ENCODE measurements at places on chromosomes 11 and 22.

GRCh38 chr11:107836851-107837250, 21.7 kb downstream of the SLC35F2 start:
- DNase-seq = peak; percentile 17

GRCh38 chr11:67671211-67671520, 3.3 kb downstream of the ALDH3B2 start:
- DNase-seq = no peak

DNA sequence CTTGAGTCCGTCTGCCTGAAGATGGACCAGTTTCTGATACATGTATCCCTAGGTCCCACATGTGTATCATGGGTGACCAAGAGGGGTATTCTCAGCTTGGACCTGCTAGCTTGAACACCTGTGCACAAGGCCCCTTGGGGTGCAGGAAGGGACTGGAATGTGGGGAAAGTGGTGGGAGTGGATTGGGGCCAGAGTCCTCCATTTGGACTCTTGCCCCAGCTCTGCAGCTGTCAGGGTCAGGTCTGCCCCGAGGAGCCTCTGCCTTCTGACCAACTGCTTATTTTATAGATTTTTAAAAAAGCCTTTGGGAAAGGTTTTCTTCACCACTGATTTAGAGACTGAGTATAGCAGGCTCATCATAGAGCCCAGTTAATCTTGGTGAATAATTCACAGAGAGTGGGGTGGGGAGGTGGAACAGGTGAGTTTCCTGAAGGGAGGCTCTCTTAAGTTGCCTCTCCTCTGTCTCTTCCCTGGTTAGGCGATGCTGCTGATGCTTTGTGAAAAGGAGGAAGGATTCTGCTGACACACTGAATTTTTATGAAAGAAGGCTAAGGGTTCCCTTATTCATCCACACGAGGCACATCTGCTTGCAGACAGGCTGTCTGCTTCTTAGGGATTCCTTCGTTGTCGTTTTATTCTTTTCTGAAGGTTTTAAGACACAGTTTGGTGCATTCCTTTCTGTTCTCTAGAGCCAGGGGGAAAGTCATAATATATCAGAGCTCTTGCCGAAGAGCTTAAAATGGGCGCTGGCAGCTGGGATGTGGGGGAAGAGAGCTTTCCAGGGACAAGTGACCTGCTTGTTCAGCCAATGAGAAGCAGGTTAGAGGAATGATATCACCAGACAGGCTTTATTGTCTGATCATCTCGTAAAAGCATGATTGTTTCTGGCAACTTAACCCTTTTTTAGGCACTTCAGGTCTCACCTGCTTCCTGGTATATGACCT, 19.9 kb downstream of the TRIM44 start:
- peak; percentile 83 for DNase-seq

DNA sequence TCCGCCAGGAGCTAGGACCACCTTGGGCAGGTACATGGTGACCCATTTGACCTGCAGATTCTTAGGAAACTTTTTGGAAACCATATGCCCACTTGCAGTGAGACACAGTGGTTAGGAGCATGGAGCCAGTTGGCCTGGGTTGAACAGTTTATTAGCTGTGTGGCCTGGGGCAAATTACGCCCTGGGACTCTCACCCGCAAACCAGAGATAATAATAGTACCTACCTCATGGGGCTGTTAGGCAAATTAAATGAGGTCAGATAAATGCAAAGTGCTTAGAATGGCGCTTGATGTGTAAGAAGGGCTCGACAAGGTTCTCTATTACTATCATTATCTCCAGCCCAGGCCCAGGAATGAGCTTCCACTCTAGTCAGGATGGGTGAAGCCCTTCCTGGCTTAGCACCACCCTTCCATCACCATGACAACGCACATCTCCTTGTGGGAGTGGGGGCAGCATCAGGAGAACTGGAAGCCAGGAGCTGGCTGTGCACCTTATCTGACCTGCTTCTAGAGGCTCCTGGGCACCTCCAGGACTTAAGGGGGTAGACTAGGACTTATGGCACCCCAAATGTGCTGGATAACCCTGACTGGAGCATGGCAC, 5.1 kb downstream of the SYT12 start:
- no peak for DNase-seq

DNA sequence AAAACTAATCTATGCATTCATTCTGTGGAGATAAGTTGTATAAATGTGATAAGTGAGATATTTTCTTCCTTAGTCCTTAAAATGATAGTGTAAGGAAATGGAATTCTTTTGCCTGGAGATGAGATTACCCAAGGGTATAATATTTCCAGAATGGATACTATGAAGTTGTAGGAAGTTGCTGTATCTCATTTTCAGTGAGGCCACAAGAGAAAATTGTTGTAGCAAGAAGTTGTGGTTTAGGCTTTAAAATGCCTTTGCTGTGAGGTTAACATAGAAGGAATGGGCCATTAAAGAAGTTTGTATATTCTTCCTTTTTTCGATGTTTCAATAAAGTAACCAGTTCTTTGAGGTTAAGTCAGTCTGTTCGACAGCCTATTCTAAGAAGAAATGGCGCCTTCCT, 50.7 kb upstream of the LIN7C start:
- DNase-seq = no peak

DNA sequence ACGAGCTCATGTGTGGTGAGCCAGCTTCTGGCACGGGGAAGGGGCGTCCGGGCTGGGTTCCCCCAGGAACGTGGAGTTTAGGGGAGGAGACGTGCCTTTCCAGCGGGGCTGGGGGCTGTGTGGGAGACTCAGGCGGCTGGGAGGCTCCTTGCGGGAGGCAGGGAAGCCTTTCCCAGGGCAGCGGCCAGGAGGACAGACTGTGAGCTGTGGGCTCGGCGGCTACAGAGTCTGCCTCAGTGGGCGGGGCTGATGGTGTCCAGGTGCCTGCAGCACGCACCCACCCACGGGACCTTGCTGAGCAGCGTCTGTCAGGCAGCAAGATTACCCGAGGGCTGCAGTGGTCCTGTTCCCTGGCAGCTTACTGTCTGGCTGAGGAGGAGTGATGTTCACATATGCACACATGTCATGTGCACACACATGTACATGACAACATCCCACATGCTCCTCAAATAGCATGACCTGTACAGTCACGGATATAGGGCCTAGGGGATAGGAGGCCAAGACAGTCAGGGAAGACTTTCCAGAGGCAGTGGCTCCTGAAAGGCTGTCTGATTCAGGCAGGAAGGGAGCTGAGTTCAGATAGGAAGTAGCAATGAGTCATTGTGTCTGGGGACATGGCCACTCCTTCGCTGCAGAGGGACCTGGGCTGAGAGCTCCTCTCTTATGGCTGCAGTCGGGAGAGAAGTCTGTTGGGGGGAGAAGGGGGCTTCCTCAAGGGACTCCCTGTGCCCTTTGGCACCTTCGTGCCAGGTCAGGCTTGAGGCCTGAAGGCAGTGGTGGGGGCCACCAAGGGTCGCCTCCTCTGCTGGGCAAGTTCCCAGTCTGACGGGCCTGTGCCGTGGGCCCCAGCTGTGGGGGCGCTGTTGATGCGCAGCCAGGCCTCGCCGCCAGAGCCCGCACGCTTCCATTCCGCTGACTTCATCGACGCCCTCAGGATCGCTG, 23.3 kb upstream of the PPP6R3 start:
- no peak for DNase-seq

DNA sequence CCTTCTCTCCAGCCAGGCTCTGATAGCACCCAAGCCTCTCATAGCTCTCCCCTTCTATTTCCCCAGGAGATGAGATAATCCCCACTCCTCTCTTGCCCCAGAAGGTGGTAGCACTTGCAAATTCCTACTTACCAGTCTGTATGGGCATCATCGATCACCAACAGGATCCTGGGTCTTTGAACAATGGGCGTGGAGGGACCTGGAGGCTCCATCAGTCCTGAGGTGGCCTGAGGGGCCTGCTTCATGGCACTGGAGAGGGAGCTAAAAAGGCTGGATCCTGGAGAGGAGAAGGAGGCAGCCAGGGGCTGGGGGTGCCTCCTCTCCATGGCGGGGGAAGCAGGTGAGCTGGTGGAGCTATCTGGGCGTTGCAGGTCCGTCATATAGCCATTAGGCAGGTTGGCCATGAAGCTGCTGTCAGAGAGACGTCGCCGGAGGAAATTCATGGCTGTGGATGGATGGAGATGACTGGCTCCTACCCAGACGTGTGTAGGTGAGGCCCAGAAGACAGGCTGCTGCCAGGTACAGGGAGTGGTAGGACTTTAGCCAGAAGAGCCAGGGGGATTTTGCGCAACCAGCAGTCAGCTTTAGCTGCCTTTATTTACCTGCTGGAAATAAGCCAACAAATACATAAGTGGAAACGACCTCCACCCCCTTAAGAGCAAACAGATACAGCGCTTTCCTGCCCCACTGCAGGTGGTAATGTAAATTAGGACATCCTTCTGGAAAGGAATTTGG, 51.8 kb downstream of the SYN3 start:
- DNase-seq = no peak

DNA sequence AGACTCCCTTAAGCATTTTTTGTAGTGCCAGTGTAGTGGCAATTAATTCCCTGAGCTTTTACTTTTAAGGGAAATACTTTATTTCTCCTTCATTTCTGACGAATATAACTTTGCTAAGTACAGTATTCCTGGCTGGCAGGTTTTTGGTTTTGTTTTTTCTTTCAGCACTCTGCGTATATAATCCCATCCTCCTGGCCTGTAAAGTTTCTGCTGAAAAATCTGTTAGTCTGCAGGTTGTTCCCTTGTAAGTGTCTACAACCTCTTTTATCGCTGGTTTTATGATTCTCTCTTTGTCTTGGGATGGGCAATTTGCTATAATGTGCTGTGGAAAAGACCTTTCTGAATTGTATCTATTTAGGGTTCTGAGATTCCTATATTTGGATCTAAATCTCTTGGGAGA, 56.0 kb downstream of the KCNQ1OT1 start:
- no peak for DNase-seq

- no peak for DNase-seq
Observed at GRCh38 chr11:31645747-31646146, 136.2 kb downstream of the ELP4 start.

- no peak for DNase-seq
Observed at GRCh38 chr22:47012589-47013370, 250.3 kb downstream of the TBC1D22A start.

DNA sequence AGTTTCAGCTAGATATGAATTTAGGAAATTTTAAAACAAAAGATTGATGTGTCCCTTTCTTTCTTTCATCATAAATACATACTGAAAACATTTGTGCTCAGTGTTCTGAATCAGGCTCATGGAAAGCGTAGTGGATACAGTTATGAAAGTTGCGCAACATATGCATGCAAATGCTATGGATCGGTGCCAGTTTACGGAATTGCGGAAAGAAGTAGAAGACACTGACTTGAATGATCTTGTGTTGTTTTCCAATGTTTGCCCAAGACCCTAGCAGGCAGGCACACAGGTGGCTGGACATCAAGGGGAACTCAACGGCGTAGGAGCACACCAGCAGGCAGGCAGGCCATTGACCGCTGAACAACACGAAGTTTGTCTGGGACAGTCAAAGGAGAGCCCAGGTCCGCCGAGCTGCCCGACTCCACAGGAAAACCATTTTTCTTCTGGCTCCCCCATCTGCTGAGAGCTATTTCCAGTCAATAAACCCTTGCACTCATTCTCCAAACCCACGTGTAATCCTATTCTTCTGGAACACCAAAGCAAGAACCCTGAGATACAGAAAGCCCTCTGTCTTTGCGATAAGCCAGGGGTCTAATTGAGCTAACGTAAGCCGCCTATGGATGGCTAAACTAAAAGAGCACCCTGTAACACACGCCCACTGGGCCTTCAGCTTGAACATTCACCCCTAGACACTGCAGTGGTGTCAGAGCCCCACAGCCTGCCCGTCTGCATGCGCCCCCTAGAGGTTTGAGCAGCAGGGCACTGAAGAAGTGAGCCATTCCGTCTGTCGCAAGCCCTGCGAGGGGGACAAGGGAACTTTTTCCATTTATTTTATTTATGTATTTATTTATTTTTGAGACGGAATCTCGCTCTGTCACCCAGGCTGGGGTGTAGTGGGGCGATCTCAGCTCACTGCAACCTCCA, 7.4 kb upstream of the BIRC3 start:
- DNase-seq = no peak

DNA sequence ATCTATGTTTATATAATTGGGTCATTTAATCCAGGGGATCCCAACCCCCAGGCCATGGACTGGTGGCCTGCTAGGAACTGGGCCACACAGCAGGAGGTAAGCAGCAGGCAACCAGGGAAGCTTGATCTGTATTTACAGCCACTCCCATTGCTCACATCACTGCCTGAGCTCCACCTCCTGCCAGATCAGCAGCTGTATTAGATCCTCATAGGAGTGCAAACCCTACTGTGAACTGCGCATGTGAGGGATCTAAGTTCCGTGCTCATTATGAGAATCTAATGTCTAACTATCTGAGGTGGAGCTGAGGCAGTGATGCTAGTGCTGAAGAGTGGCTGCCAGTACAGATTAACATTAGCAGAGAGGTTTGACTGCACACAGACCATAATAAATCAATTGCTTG, 32.8 kb downstream of the MS4A2 start:
- no peak for DNase-seq

- DNase-seq = no peak
Observed at GRCh38 chr11:1491379-1491778, 4.8 kb upstream of the MOB2 start.

GRCh38 chr11:109552376-109552775, 130.4 kb downstream of the C11orf87 start:
- DNase-seq = no peak

DNA sequence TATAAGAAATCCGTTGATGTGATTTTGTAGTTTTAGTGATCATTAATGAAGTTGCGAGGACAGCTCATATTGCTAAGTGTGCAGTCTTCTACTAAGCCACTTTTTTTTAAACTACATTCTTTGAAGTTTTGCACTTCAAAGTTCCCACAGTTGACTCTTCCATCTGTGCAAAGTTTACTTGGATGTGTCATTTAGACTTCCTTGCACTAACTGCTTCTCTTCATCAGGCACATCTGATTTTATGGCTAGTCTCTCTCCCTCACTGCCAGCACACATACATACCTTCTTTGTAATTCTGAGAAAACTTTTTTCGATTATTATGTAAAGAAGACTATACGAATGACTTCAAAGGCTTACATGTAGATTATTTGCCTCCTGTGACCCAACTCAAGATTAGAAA, 250.0 kb downstream of the DYNC2H1 start:
- no peak for DNase-seq

- no peak for DNase-seq
Observed at GRCh38 chr11:128901653-128902514, 10.7 kb downstream of the KCNJ5 start.

- no peak for DNase-seq
Observed at GRCh38 chr22:37244922-37245722, 1.1 kb upstream of the RAC2 start.

GRCh38 chr11:86608251-86608799, 64.1 kb downstream of the ME3 start:
- DNase-seq = no peak
